ENCODE measurements at places on chromosomes 13 and 19. TPM values are rescaled to one million over a fixed set of nuclear protein-coding genes. Genes with fewer than 3 reads are reported as not detected.

Gene PRX
- 3.8 TPM for total RNA-seq

Gene SIGLECL1
- total RNA-seq, result not detected

Gene SRRM5
- 0.44 TPM for total RNA-seq

Gene PCDH8
- 3.2 TPM for total RNA-seq

Gene PALM
- total RNA-seq, result 23.6 TPM

Gene PLEKHF1
- total RNA-seq, result 4.9 TPM

Gene LIM2
- not detected for total RNA-seq

Gene C13orf42
- total RNA-seq, result 18.1 TPM

Gene MISP3
- total RNA-seq, result 0.72 TPM

Gene SKA3
- total RNA-seq, result 61.8 TPM

Gene LILRA1
- not detected for total RNA-seq

Gene BCAM
- total RNA-seq, result 78.5 TPM

Gene AP1M1
- 30.3 TPM for total RNA-seq

DNA sequence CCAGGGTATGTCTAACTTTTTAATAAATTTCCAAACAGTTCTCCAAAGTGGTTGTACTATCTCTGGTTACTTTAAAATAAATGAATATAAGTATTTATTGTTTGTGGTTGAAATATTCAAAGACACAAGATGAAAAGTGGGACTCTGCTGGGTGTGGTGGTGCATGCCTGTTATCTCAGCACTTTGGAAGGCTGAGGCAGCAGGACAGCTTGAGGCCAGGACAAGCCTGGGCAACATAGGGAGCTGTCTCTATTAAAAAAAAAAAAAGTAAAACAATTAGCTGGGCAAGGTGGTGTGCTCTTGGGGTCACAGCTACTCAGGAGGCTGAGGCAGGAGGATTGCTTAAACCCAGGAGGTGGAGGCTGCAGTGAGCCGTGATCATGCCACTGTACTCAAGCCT lies 10.4 kb downstream of the PNMA8A start:
- DNase-seq, result no peak

GRCh38 chr13:90362707-90363106 lies 984.8 kb upstream of the MIR17HG start:
- no peak for DNase-seq

GRCh38 chr13:31007417-31007816 lies 75.0 kb downstream of the TEX26 start:
- DNase-seq, result no peak

DNA sequence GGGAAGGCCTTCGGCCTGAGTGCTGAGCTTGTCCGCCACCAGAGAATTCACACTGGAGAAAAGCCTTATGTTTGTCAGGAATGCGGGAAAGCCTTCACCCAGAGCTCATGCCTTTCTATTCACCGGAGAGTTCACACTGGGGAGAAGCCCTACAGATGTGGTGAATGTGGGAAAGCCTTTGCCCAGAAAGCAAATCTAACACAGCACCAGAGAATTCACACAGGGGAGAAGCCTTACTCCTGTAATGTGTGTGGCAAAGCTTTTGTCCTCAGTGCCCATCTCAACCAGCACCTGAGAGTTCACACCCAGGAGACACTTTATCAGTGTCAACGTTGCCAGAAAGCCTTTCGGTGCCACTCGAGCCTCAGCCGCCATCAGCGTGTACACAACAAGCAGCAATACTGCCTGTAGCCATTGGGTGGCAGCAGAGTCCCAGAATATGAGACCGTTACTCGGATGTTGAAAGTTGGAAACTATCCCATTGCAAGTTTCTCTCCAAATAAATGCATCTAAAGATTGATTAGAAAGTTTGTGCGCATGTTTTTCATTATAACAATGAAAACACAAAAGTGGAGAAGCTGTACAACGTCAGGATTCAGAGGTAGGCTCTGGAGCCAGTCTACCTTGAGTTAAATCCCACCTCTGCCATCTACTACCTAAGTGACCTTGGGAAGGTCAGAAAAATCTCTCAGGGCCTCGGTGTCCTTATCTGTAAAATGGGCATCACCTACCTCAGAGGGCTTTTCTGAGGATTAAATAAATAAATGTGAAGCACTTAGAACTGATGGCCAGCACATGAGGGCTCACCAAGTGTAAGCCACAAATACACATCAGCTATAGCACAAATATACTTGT lies 21.1 kb downstream of the ZNF473 start:
- no peak for DNase-seq

GRCh38 chr19:38773469-38774177 lies at the start of gene LGALS7:
Gene LGALS7 (minus strand): TSS chr19:38773517. CDS start chr19:38773492, 25 bp downstream.
- DNase-seq, result no peak

- no peak for DNase-seq
Observed at GRCh38 chr19:1700733-1701663, 48.6 kb upstream of the TCF3 start.

GRCh38 chr13:48506092-48506701 lies 26.7 kb downstream of the RCBTB2 start:
- no peak for DNase-seq

DNA sequence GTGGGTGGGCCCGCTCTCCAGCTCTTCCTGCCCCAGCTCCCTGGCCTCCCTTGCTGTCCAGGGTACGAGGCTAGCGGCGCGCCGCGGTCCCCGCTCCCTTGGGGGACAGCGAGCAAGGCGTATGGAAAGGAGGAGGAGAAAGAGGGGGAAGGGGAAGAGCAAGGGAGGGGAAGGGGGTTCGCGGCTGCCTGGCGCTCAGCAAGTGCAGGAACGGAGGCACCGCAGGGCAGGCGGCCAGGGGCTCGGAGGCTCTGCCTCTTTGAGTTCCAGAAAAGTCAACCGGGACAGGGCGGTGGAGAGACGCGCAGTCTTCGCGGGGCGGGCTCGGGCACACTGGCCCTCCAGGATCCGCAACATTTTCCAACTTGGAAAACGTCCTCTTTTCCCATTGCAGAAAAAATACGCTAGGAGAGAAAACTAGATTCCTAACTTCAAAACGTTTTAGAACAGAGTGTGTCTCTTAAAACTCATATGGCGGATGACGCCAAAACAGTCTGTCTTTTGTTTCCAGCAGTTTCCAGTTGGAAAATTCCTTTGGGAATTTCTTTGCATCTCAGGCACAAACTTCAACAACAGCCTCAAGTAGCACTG lies 23.1 kb upstream of the TNFRSF19 start:
- DNase-seq, result peak; percentile 51

DNA sequence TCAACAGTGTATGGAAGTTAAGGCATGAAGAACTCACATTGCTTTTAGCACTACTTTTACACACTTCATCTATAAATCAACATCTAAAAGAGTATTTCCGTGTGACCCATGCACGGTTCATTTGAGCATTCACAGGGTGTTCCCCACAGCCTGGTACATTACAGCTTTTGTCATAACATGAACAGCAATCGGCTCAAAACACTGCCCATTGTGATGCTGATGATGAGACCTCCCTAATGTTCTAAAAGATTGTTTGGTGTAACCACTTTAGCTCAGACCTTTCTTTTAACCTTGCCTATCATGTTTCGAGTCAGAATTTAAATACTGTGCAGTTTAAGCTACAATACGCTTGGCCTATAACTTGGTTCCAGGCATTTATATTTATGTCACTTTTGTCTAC lies 4.1 kb upstream of the KLF5 start:
- no peak for DNase-seq

- DNase-seq, result no peak
Observed at GRCh38 chr13:28865149-28865744, 45.1 kb downstream of the MTUS2 start.

- DNase-seq, result peak; percentile 18
Observed at GRCh38 chr19:29375429-29376119, 150.2 kb upstream of the VSTM2B start.

- DNase-seq, result no peak
Observed at GRCh38 chr13:71278512-71278911, 588.5 kb downstream of the DACH1 start.

DNA sequence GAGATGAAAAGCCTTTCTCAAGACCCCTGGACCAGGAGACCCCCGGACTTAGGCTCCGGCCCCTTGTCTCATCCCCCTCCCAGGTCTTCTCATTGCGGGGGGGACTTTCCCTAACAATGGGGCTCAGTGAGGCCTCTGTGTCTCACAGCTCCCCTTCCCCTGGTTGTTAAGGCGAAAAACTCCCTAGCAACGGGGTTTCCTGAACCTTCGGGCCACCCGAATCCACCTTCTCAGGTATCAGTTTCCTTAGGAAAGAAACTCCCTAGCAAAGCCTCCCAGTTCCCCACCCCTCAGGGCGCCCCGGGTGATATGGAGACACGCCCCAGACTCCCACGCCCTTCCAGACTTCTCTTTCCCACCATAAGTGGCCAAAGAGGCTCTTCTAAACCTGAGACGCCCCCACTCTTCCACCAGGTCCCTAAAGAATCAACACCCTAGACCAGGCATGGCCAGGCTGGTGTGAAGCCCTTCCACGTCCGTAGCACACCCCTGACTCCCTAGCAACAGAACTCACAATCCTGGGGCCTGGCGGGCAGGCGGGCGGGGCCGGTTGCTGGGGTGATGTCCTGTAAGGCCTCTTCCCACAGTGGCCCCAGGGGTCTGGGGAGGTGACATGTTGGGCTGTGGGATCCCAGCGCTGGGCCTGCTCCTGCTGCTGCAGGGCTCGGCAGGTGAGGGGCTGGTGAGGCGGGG lies at the start of gene TMEM190:
TMEM190 (plus strand) TSS at position 586 of the 693 bp plus-strand sequence; CDS start at position 614, 28 bp downstream.
- DNase-seq, result peak; percentile 71

DNA sequence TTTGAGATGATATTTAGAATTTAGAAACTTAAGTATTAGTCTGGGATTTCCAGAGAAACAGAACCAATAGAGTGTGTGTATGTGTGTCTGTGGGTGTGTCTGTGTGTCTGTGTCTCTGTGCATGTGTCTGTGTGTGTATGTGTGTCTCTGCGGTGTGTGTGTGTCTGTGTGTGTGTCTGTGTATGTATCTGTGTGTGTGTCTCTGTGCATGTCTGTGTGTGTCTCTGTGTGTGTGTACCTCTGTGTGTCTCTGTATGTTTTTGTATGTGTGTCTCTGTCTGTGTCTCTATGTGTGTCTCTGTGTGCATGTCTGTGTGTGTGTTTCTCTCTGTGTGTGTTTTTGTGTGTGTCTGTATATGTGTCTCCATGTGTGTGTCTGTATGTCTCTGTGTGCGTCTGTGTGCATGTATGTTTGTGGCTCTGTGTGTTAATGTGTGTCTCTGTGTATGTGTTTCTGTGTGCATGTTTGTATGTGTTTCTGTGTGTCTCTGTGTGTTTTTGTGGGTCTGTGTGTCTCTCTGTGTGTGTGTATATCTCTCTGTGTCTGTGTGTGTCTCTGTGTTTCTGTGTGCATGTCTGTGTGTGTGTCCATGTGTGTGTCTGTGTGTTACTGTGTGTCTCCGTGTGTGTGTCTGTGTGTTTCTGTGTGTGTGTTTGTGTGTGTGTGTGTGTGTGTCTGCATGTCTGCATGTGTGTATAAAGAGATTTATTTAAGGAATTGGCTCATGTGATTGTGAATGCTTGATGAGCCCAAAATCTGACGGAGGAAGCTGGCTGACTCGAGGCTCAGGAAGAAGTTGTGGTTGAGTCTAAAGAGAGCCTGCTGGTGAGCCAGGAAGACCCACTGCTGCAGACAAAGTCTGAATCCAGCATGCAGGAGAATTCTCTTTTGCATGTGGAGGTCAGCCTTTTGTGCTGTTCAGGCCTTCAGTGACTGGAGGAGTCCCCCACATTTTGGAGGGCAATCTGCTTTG lies 22.2 kb downstream of the GPR42 start:
- DNase-seq, result no peak

GRCh38 chr13:40581277-40581579 lies 85.2 kb downstream of the FOXO1 start:
- no peak for DNase-seq

DNA sequence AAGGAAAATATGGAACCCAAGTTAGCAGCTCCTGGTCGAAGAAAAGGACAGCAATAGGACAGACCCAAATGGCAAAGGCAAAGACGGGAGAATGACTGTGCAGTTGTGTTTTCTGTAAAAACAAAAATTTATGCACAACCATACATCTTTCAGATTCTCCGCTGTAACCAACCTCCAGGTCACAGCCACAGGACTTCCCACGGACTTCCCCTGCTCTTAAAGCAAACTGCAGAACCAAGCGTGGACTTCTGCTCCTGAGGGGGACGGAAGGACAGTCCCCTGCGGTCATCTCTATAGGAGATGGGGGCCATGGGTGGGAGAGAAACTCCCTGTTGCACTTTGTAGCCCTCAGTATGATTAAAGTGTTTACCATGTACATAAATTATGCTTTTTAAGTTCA lies 2.5 kb downstream of the GRTP1 start:
- DNase-seq, result no peak

- DNase-seq, result peak; percentile 43
Observed at GRCh38 chr13:98143157-98143553, 261 bp downstream of the FARP1 start.

- DNase-seq, result no peak
Observed at GRCh38 chr13:39815345-39816111, 160.1 kb downstream of the COG6 start.

DNA sequence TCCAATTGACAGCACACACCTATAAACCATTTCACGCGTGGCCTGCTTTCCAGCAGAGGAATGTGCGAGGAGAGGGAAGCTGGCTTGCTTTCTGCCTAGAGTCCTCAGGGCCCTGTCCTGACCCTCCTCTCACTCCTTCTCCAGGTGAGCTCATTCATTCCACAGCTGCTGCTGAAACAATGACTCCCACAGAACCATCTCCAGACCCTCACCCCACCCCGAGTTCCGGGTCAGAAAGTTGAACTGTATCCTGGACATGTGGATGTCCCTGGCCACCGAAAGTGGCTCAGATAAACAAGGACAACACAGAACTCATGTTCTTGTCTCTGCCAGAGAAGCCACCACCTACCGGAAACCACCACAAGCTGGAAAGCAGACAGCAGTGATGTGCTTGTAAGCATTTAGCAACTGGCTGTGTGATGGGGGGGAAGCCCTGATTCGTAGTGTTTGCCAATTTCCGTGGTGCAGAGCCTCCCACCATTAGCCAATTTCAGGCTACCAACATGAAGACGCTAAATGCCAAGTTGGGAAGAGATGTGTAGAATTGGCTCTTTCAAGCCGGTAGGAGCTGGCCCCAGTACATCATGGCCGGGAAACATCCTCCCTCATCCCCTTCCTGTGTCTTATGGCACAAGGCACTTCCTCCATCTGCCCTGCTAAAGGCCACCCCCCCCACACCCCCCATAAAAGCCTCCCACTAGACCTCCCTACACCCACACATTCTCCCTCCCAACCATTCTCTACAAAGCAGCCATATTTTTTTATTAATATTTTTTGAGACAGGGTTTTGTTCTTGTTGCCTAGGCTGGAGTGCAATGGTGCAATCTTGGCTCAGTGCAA lies 5.0 kb downstream of the SYCE2 start:
- no peak for DNase-seq

GRCh38 chr19:6429419-6430221 lies 3.9 kb downstream of the SLC25A41 start:
- DNase-seq, result no peak

- no peak for DNase-seq
Observed at GRCh38 chr13:45779901-45780300, 71.7 kb downstream of the SIAH3 start.

GRCh38 chr19:35124098-35125060 lies 8.8 kb downstream of the FXYD3 start:
- peak; percentile 58 for DNase-seq

All from H9 (cell line).